ENCODE measurements at places on chromosomes 12 and 14. TPM values are rescaled to one million over a fixed set of nuclear protein-coding genes. Genes with fewer than 3 reads are reported as not detected.

CCDC196 gene
- not detected for total RNA-seq

APOF gene
- not detected for total RNA-seq

CLIP1 gene
- total RNA-seq = 52.0 TPM

LRP1-AS gene
- not detected for total RNA-seq

COL2A1 gene
- not detected for total RNA-seq

ARHGEF40 gene
- 21.2 TPM for total RNA-seq

EID3 gene
- total RNA-seq = 1.1 TPM

GRCh38 chr12:88590851-88591250, 10.6 kb upstream of the KITLG start:
- DNase-seq = no peak

DNA sequence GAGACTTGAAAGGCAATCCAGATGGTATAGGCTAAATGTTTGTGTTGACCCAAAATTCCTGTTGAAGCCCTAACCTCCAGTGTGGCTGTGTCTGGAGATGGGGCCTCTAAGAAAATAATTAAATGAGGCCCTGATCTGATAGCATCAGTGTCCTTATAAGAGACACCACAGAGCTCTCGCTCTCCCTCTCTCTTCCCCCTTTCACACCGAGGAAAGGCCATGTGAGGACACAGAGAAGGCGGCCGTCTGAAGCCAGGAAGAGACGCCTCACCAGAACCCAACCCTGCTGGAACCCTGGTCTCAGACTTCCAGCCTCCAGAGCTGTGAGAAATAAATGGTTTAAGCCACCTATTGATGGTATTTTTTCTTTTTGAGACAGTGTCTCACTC, 87.5 kb downstream of the SCARB1 start:
- DNase-seq = no peak

DNA sequence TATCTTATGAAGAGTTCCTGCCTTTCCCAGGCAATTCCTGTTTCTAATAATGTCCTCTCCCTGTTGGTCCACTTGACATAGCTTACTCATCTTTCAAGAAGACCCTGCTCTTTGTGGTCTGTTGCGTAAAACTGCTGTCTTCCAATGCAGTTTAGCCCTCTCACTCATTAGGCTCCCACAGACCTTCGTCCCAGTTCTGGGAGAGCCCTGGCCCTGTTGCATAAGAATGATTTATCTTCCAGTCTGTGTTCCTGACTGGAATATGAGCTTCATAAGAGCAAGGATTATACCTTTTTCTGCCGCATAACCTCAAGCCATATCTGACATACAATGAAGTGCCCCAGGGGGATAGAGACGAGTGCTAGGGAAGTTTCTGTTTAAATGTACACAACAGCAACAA, 365.9 kb upstream of the NOVA1 start:
- DNase-seq = no peak

DNA sequence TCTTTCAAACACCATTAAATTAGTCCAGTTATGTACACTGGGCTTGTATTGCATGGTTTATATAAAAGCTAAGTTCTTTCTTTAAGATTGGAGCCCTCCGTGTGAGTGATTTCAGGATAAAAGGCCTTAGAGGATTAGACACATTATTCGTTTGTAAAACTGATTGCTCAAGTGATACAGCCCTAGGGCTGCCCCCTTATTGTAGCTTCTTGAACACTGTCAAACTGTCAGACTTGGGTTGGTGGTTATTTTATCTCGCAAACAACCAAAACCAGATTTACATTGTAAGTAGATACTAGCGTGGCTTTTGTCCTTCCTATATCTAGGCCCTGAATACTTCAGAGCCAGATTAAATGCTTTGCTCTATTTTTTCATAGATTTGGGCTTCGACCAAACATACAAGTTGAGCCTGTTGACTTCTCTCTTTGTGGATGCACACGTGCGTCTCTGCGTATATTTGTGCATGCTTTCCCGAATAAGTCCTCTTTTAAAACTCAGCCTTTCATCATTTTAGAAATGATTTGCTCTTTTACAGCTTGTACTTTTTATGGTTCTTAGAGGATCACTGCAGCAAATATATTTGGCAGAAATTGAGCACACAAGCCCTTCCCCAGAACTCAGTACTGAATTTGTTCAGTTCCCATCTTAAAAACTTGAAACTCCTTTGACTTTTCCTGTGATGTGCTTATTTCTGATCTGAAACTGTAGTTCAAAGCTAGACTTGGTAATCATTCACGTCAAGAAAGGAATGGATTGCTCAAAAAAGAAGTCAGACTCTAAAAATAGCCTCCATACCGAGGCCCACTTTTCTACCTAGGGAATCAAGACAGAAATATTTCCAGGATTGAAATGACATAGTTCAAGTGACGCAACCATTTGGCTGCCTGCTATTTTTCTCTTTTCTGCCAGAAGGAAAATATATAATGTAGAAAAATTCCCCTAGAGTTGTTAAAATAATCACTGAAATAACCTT, 129.5 kb downstream of the ETV6 start:
- DNase-seq = no peak

GRCh38 chr12:645563-646071, 17.6 kb downstream of the NINJ2 start:
- DNase-seq = peak; percentile 27
